Activated effector memory CD4-positive, alpha-beta T cell treated with Interleukin-2 at 50 U/mL for 16 hours (primary cell): ENCODE measurements at places on chromosomes 7 and 10.

DNA sequence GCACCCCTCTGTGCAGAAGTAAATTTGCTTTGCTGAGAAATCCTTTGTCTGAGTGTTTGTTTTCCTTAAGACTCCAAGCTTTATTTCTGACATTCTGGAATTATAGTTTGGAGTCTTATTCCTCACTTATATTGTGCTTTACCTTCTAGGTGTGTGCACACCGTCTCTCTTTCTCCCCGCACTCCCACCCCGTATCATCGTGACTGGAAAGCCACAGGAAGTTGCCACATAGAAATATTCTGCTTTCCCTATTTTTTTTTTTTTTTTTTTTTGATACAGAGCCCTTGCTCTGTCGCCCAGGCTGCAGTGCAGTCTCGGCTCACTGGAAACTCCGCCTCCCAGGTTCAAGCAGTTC lies 109.5 kb downstream of the PHF14 start:
- no peak for DNase-seq

GRCh38 chr7:4479367-4480039 lies 202.6 kb upstream of the FOXK1 start:
- DNase-seq, result no peak

DNA sequence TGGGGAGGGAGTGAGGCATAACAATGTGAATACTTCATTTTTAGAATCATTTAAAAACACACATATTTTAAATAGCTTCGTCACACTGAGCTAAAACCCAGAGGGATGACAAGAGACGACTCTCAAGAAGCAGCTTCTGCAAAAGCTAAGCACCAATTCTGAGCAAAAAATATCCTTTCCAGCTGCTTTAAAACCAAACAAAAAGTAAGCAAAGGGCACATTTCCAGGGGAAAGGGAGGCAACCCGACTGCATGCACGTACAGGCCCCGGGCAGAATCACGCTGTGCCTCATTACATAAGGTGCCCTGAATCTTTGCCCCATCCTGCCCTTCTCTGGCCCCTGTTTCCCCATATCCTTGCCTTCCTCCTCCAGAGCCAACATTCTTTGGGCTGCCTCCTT lies 78.4 kb downstream of the DGKI start:
- no peak for DNase-seq

- no peak for DNase-seq
Observed at GRCh38 chr7:70392256-70392876, 739.6 kb upstream of the GALNT17 start.

GRCh38 chr10:89419548-89419947 lies 5.2 kb downstream of the IFIT5 start:
- DNase-seq, result no peak

- DNase-seq, result no peak
Observed at GRCh38 chr7:42350801-42351200, 113.8 kb upstream of the GLI3 start.

DNA sequence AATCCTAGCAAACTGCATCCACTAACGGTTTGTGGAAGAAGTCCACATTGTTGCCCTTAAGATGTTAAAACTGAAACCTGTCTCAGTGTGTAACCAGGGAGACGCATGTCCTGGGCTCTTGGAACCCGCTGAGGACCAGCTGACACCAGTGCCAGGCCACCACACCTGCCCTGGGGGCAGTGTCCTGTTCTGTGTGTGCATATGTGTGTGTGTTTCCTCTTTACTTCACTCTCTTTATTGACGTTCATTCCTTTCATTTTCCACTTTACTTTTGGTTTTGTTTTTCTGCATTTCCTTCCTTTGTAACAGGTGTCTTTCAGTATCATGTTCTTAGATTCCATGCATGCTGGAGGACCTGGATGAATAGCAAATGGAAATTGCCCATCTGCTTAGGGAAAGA lies 83.8 kb downstream of the TEX36 start:
- DNase-seq, result no peak
